ENCODE measurements at places on chromosomes 3 and 15.

DNA sequence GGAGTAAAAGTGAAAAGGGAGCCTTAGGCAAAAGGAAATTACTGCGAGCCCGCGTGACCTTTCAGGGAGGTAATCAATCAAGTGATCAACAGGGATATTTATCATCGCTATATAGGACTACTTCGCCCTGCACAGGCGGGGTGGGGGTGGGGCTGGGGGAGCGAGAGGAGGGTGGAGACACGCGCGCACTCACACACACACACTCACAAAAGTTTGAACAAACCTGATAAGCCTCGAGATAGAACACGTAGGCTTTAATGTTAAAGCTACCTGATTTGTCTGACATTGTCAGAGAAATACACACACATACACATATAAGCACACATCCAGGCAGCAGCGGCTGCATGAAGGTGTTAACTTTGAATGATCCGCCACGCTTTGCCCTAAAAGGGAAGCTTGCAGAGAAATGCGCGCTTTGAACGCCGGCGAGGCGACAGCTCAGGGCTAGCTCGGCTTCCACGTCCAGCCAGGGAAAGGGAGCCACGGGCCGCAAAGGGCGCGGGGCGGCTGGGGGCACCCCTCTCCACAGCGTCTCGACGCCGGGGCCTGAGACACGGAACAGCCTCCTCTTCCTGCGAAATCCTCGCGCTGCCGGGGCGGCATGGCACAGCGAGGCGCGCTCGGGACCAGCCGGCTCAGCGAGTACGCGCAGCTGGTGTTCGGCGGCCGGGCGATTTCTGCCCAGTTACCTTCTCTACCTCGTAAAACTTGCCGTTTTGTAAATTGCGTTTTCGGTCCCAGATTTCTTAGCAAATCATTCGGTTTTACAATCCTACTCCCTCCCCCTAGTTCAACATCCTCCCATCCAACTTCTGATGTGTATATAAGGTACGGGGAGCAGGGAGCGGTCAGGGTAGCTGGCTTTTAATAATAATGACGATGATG lies 4.8 kb upstream of the MECOM start:
- no peak for DNase-seq

GRCh38 chr3:23183731-23184130 lies 19.4 kb upstream of the UBE2E2 start:
- no peak for DNase-seq

DNA sequence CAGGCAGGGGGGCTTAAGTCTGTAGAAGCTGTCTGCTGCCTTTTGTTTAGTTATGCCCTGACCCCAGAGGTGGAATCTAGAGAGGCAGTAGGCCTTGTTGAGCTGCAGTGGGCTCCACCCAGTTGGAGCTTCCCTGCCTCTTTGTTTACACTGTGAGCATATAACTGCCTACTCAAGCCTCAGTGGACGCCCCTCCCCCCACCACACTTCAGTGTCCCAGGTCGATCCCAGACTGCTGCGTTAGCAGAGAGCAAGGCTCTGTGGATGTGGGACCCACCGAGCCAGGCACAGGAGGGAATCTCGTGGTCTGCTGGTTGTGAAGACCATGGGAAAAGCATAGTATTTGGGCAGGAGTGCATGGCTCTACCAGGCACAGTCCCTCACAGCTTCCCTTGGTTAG lies 446.8 kb upstream of the RARB start:
- no peak for DNase-seq

DNA sequence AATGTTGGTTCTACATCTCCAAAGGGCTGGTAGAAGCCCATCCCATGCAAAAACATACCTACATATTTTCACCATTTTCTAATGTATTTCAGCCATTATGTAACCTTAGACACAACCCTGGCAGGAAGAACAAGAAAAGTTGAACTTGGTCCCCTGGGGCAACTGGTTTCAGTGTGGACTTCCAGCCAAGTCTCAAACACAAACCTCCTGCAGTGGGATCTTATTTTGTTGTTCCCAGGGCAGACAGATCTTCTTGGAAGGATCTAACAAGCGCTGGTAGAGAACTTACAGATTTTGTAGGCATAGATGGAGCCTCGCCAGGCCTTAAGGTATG lies 96.3 kb downstream of the ADAMTS17 start:
- no peak for DNase-seq

DNA sequence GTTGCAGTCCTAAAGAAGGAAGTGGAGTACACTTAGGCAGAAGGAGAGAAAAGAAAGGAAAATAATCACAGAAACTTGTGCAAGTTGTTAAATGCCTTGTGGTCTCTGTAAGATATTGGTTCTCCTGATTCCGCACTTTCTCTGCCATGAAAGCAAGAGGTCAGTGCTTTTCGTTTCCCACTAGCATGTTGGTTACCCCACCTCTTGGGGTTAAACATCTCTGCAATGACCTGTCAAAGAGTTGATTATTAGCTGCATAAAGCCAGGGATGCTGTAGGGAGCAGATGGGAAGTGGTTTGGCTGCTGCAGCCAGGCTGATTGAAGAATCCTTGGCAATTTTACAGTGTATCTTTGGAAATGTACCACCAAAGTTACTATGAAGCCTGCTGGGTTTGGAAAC lies 33.3 kb downstream of the ZNF609 start:
- no peak for DNase-seq

- no peak for DNase-seq
Observed at GRCh38 chr3:56704706-56705105, 21.6 kb upstream of the TASOR start.

DNA sequence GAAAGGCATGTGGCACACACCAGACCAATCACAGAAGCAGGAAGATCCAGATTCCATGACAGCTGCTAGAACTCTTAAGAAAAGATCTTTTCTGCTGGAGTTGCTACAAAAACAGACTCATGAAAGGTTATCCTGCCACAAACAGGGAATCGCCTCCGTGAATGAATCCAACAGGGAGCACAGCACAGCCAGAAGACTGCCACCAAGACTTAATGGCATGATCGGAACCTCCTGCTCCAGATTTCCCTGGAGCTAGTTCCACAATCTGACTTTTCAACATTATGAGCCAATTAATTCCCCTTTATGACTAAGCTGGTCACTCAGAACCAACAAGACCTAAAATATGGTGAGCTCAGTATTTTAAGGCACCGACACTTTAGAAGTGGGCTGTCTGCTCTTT lies 232.5 kb downstream of the FOXP1 start:
- DNase-seq, result no peak

GRCh38 chr15:37041042-37041441 lies 59.3 kb downstream of the MEIS2 start:
- no peak for DNase-seq

DNA sequence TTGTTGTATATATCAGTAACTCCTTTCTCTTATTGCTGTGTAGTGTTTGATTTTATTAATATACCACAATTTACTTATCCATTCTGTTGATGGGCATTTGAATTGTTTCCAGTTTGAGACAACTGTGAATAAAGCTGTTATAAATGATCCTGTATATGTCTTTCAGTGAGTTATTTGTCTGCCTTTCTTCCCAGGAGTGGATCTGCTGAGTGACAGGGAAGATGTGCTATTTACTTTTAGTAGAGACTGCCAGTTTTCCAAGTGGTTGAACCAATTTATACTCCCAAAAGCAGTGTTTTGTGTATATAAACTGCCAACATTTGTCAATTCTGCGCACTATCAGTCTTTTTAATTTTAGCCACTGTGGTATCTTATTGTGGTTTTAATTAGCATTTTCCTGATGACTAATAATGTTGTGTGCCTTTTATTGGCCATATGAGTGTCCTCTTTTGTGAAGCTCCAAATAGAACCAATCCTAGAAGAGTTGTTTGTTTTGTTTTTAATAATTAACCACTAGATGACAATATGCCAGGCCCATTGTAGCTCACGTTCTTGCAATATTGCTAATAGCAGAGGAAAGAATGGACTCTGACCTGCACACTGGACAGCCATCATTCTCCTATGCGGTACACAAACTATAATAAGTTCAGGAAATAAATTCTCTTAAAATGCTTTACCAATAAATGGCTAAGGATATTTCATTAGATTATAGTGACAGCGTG lies 25.3 kb downstream of the TRANK1 start:
- DNase-seq, result no peak

GRCh38 chr3:43434431-43434830 lies 148.1 kb downstream of the SNRK start:
- no peak for DNase-seq

- no peak for DNase-seq
Observed at GRCh38 chr3:183464480-183464879, 36.1 kb upstream of the MCF2L2 start.

DNA sequence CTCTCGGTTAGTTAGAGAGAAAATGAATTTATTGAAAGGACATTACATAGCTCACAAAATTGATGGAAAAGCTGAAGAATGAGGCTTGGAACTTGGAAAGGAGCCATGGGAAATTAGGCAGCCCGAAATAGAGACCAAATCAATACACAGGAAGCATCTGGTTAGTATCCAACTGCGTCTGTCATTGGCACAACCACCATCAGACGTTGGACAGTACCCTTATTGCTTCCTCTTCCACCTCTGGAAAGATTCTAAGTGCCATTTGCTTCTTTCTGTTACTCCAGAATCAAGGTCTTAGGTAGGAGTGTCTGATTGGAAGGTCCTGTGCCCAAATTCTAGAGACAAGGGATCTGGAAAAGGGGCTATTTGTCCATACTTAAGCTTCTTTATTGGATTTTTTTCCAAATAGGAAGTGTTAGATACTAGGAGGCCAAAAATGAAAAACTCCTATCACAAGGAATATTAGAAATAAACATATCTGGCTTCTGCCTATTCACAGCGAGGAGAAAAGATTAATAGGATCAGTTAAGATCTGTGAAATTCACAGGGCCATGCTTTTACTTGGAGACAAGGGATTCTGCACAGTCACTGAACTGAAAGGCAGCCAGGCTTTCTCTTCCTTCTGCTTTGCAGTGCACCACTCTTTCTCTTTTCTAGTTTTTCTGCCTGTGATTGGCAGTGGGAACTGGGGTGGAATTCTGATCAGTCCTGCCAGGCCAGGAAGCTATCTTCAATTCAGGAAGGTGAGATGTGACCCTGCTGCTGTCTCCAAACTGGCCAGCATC lies 10.7 kb upstream of the HACD2 start:
- DNase-seq, result no peak

DNA sequence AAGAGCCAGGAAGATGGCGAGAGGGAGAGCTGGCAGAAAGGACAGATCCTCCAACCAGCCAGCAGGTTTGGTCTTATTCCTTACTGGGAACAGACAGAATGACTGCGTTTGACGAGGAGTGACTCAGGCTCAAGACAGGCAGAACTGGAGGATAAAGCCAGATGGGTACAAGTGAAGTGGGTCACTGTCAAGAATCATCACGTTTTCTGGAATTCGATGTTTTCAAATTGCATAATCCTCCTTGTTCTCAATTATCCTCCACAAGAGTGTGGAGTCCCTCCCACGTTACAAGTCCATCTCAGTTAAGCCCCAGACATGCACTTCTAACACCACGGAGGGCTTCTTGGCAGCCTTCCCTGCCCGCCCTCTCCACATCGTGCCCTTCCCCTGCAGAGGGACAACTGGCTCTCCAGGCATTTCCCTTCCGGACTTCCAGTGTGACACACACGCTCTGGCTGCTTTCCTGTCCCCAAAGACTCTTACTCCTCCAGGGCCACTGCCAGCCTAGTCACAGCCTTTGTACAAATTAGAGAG lies 183.1 kb downstream of the CHST2 start:
- no peak for DNase-seq

DNA sequence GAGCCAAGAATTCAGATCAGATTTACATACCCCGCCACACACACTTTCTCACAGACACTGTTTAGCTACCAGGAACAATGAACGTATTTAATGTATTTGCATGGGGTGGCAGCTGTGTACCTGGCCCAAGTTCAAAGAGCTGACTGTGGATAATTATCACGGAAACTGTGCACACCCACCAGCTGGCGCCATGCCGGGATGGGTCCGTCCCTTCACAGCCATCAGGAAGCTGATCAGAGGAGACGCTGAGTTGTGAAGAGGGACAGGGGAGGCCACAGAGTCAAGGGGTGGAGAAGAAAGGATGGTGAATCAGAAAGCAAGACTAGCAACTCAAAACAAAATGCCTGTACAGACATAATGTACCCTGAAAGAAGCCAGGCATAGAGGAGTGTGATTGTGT lies 13.1 kb upstream of the PLA2G4D start:
- DNase-seq, result no peak

GRCh38 chr3:191646242-191646641 lies 185.3 kb downstream of the PYDC2 start:
- no peak for DNase-seq

- no peak for DNase-seq
Observed at GRCh38 chr15:89379251-89379695, 44.6 kb upstream of the POLG start.

All from activated T-cell treated with anti-CD3 and anti-CD28 coated beads for 4 hours (primary cell).